ENCODE measurements at places on chromosomes 5 and 9.

- no peak for DNase-seq
Measured at GRCh38 chr5:178361657-178362445, 129.2 kb upstream of the PHYKPL start.

DNA sequence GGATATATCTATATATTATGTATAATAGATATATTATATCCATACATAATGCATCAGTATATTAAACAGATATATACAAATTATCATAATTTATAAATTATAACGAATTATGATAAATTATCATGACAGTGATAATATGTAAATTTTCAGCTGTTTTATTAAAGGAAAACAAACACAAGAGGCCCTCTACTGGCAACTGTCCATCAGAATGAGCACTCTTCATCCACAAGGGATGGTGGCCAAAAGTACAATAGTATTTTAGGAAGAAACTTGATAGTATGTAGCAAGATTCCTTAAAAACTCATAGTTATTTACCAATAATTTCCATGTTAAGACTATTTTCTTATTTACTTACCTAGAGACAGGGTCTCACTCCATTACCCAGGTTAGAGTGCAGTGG is 113.3 kb upstream of the LPAR1 start:
- no peak for DNase-seq

DNA sequence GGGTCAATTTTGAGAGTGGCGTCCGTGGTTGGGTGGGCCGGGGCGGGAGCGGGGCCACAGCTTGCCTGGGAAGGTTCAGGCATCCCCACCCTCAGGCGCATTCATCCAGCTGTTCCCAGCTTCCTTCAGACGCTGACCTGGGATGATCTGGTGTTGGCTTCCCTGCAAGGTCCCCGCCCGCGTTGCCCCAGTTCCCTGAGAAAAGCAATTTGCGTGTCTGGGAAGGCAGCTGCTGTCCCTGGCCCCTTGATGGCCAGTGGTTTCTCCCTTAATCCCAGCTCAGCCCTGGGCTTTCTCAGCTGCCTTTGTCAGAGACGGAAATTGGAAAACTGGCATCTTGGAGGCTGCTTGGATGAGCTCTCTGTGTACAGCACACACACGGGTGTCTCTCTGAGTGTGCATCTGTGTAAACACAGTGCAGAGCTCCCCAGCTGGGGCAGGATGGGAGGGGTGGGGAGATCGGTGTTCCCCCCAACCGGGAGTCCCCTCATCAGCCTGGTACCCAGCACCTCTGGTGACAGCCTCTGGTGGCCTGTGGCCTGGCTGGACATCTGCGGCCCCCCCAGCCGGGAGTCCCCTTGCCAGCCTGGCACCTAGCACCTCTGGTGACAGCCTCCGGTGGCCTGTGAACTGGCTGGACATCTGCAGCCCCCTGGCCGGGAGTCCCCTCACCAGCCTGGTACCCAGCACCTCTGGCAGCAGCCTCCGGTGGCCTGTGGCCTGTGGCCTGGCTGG is 94.0 kb downstream of the COL5A1 start:
- DNase-seq: no peak

DNA sequence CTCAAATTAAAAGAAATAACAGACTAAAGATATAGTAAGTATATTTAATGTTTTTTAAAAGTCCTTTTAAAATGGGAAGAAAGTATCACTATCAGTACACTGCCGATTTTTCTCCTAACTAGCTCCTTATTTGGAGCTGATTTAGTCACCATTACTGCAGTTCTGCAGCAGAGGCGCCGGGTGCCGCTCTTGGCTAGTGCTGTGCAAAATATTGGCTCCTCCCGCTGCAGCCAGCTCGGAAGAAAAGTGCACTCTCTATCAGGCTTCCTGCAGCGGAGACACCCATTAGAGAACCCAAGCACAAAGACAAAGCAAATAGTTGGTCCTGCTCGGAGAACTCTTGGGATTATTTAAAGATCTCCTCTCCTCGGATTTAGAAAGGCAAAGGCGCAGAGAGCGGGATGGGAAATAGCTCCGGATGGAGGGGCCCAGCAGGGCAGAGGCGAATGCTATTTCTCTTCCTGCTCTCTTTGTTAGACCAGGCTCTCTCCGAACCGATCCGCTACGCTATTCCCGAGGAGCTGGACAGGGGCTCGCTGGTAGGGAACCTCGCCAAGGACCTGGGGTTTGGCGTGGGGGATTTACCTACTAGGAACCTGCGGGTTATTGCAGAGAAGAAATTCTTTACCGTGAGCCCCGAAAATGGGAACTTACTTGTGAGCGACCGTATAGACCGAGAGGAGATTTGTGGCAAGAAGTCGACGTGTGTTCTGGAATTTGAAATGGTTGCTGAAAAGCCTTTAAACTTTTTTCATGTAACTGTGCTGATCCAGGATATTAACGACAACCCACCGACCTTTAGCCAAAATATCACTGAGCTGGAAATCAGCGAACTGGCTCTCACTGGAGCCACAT is at the start of gene PCDHGB3:
Gene PCDHGB3, plus strand, starts transcription at position 249 of the 855 bp plus-strand sequence. Its CDS starts 153 bp downstream, at position 402.
- DNase-seq: peak; percentile 86

DNA sequence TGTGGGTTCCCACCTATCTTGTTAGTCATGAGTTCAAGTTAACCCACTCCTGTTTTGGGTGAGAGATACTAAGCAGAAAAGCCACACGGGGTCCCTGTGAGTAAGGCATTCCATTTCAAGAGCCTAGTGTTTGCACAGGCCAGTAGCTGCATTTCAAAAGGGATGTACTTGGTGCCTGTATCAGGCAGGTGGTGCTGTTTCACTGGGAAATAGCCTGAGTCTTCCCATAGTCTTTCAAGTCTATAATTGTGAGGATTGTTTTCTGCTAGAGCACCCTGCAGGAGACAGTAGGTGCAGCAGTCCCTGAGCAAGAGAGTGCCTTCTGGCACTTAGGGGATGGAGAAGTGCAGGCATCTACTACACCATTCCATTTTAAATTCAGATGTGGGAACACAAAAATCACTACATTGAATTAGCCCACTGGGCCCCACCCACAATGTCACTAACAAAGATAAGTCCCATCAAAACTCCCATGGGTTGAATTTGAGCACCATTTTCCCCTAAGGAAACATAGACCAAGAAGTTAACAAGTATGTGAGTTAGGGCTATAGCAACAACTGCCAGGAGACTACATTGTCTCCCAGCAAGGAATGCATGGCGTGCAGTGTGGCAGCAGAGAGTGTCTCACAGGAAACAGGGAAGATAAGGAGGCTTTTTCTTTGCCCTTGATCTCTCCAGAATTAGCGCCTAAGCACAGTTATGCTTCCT is 263.2 kb downstream of the COX7C start:
- DNase-seq: peak; percentile 28

DNA sequence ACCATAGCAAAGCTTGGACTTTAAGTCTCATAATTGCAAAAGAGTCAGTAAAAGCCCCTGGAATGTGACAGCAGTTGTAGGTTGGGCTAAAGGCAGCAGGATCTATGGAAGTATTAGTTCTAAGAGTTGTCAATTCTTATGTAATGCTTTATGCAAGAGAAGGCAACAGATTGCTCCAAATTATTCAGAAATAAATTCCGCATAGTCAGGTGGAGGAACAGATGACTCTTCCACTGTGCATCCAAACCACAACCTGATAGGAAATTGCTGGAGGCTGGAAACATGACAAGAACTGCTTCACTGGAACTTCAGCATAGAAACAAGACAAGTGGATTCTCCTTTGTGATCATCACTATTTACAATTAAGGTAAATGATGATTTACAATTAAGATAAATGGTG is 101.0 kb downstream of the STARD4 start:
- no peak for DNase-seq

- peak; percentile 77 for DNase-seq
Measured at GRCh38 chr9:136552117-136552703, 6.4 kb upstream of the NOTCH1 start.

DNA sequence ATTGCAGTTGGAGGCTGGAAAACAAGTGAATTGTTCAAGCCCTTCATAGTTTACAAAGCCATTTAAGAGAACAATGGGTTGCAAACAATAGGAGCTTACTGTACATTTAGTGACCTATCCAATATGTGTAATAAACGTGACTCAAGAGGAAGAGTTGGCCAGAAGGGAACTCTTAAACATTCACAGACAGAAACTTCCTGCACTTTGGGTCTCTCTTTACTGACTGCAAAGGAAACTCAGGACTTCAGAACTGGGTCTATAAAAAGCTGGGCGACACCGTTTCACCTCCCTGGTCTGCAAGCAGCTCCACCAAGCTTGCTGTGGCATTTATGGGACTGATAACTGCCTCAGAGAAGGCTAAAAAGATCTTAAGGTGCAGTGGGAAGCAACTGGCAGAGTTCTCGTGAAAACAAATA is 48.7 kb upstream of the SPATA31D4 start:
- no peak for DNase-seq

GRCh38 chr5:36602704-36603321 is 3.6 kb upstream of the SLC1A3 start:
- DNase-seq: peak; percentile 21

DNA sequence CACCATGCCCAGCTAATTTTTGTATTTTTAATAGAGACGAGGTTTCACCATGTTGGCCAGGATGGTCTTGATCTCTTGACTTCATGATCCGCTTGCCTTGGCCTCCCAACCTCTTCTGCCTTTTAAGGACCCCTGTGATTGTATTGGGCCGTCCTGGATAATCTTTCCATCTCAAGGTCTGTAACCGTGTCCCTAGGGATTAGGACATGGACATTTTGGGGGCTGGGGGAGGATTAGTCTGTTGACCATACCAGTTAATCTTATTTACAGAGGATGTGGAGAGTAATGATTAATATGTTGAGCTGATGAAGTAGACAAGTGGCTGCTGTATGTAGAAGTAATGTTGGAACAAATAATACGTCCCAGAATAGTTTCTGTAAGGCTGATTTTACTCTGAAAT is 23.1 kb downstream of the LNPEP start:
- DNase-seq: no peak

- DNase-seq: no peak
Measured at GRCh38 chr5:32565145-32565544, 20.2 kb upstream of the SUB1 start.

GRCh38 chr5:52783226-52783959 is 4.3 kb upstream of the ITGA1 start:
- no peak for DNase-seq

DNA sequence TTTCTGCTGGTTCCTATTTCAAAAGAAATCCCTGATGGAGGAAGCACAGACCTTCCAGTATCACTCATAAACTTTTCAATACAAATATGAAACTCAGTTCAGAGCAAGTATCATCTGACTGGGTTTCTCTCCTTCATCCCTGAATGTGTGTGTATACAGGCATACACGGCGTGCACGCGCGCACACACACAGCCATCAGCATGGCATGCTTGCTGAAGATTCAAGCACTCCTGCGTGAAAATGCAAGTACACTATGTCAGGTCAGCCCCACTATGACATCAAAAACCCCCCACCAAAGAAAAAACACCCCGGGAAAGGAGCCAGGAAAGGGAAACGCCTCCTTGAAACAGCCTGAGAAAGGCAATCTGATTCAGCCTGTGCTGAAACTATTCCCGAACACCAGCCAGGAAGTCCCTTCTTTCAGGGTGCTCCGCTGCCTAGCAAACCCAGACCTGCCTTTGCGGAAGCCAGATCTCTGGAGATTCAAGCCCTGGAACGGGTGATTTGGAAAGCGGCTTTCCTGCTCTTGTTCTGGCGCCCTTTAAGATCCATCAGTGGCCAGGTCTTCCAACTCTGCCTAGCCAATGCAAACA is 831 bp downstream of the KLHL3 start:
- no peak for DNase-seq

DNA sequence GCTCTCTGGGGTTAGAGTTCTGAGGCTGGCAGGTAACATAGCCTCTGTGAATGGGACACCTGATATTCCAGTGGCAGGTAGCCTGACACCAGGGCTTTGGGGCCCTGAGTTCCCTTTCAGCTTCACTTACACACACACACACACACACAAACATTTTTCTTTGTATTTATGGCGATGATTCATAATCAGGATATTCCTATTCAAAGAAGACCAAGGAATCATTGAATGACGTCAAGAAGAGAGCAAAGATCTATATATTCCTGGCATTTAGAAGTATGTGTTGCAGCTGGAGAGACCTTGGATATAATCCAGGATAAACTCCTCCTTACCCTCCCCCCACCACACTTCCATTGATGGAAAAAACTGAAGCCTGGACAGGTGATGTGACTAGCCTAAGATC is 7.9 kb upstream of the ENTREP1 start:
- no peak for DNase-seq

DNA sequence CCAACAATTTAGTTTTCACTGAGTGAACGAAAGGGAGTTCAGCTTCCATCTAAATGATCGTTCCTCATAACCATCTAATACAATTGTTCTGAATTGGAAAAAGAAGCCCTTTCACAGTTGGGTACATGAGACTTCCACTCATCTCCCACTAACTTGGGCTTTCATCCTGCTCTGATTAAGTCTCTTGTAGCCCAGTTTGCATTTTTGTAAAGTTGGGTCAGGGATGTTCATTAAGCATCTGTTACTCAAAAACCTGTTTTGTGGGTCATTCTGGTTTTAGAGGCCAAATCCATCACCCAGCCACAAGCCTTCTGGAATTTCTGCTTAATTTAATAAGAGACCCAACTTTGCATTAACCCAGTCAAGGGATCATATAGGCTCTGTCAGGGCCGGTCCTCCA is 385.3 kb downstream of the BNC2 start:
- no peak for DNase-seq

- DNase-seq: no peak
Measured at GRCh38 chr5:143201589-143201988, 201.9 kb downstream of the NR3C1 start.

- DNase-seq: no peak
Measured at GRCh38 chr9:1707291-1707690, 307.9 kb upstream of the SMARCA2 start.

DNA sequence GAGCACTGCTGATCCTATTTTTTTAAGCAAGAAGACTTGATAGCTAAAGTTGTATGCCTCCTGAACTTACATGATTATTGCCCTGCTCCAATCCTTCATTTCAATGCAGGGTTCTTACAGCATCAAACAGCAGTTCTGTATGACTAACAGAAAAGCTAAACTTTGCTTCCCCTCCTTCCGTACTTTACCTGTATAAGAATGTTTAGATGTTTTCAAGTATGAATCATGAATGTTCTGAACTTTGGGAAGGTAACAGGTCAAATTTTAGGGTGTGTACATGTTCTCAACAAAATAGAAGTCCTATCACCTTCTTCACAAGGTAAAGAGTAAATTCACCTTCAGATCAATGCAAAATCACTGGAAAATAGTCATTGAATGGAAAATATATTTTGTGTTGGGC is 972.6 kb upstream of the SEMA6A start:
- no peak for DNase-seq

GRCh38 chr5:143657647-143658285 is 154.2 kb upstream of the HMHB1 start:
- DNase-seq: no peak

GRCh38 chr5:136028090-136028489 is 698 bp upstream of the TGFBI start:
- no peak for DNase-seq

GRCh38 chr9:89874351-89875321 is 269.8 kb downstream of the GADD45G start:
- DNase-seq: no peak

DNA sequence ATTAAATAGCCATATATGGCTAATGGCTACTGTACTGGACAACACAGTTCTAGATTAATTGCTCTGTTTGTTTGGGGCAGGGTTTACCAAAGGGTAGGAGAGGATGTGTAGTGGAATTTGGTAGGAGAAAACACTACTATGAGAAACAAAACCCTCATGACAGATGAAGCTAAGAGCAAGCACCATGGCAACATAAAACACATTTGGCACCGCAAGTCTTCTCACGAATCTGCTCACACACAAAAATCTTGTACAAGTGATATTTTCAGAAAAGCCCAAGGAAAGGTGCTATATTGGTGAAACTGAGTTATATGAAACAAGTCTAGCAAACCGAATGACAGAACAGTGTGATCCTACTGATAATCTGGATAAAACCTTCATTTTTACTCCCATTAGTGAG is 38.5 kb downstream of the CSF2 start:
- DNase-seq: no peak
